Left renal cortex interstitium (tissue), 4 donors: ENCODE measurements at places on chromosomes 5 and 9.
A peak's percentile ranks its signal among the peaks of the same experiment; 100 is the strongest.

GRCh38 chr5:172322028-172322965 is 38.7 kb upstream of the UBTD2 start:
- DNase-seq, result no peak

DNA sequence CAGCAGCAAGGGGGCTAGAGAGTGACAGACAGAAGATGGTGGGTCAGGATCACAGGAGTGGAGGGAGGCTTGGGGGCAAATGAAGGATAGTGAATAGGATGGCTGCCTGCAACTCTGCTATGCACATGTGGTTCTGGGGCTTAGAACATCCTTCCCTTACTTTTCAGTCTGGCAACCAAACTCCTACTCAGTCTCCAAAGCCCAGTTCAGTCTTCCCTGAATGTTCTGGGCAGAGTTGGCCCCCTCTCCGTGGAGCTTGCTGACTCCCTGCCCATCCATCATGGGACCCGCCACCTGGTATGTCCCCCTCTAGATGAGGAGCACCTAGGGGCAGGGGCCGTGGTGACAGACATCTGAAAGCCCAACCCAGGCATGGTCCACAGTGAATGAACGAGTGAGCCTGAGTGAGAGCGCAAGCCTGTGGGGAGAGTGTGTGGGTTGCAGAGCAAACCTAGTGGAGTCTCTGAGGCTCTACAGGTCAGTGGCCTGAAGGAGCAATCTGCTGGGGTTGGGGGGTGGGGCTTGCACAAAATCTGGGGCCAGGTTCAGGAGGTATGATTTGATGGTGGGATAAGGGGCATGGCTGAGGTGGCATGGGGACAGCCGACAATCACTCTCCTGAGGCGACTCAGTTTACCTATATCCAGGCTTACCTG is 180.6 kb downstream of the FGF18 start:
- DNase-seq, result no peak

- no peak for DNase-seq
Observed at GRCh38 chr5:57738301-57738700, 255.7 kb upstream of the ACTBL2 start.

GRCh38 chr9:19431361-19432171 is 22.8 kb downstream of the ACER2 start:
- peak; percentile 62 for DNase-seq

- no peak for DNase-seq
Observed at GRCh38 chr5:148859703-148860102, 33.3 kb downstream of the ADRB2 start.

DNA sequence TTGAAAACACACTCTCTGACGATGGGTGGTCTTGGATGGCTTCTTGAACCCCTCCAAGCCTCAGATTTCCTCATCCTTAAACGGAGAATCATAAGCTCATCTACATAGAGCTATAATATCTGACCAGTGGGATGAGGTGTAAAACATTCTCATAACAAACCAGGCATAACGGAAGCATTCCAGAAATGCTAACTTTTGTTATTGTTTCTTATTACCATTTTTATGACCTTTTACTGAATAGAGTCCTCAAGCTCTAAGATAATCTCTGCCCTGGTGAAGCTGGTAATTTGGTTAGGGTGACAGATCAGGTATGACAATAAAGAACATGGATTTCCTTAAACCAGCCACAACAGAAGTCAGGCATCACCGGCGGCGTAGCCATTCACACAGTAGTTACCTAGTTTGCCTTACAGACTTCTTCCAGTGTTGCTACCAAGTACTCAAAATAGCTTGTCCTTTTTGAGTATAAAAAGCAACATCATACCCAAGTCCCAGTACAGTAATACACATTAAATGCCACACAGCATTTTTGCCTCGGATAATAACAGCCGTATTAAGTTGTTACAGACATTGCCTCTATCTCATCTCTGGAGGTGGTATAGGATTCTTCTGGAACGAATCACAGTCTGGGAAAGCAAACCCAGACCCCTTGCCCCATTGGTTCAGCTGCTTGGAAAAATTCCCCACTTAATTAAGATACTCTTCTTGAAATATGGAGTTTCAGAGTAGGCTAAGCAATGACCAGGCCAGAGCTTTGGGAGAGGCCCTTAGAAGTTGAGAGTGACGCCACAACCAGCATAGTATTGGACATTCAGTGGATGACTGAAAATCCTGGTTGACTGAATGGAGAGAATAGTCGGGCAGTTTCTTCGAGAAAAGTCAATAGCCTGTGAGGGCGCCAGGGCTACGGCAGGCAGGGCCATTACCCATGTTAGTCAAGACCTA is 252.5 kb downstream of the SLIT3 start:
- DNase-seq, result no peak

- DNase-seq, result no peak
Observed at GRCh38 chr5:44659334-44659733, 149.4 kb upstream of the MRPS30 start.

DNA sequence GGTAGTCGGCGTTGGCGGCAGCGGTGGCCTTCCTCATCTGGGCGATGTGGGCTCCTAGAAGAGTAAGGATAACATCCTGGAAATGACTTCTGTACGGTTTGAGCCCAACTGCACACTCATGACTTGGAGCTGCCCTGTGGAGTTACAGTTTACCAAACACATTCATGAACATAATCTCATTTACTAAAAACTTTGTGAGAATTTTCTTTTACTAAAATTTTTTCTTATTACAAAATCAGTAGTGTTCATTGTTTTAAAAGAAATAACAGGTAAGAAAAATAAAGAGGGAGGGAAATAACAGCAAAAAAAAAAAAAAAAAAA is 5.3 kb downstream of the FOXE1 start:
- DNase-seq, result no peak

DNA sequence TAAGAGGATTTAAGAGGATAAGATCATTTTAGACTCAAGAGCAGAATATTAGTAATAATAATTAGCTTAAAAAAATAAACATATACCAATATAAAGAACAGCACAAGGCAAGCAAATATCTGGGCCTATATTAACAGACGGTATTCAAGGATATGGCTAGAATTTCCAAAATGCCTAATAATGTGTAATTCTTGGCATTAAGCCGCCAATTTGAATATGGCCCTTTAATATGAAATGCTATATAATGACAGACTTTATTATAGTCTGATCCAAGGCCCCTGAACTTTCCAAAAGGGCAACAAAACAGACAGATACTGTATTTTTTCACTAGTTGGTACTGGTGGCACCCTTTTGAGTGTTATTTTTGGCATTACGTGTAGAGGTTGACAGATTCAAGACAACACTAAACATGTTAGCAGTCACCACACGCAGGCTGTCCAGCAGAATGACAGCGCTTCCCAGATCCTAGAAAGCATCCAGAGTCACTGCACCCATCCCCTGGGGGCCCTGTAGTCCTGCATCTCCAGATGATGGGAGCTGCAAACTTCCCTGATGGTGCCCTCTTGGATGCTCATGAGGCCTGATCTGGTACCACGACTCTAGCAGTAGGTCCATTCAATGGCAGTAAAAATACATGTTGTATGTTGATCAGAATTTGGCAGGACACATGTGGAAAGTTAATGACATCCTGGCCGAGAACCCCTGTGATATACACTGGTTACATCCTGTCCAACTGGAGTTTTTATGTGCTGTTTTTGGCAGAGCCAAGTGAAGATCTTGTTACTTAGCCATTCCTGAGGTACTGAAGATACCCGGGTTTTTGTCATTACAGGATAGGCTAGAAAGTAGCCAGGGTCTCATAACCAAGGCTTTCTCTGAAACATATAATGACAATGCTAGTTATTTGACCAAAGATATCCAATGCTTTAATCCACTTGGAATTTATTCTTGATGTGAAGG is 1.7 kb upstream of the ABL1 start:
- no peak for DNase-seq

DNA sequence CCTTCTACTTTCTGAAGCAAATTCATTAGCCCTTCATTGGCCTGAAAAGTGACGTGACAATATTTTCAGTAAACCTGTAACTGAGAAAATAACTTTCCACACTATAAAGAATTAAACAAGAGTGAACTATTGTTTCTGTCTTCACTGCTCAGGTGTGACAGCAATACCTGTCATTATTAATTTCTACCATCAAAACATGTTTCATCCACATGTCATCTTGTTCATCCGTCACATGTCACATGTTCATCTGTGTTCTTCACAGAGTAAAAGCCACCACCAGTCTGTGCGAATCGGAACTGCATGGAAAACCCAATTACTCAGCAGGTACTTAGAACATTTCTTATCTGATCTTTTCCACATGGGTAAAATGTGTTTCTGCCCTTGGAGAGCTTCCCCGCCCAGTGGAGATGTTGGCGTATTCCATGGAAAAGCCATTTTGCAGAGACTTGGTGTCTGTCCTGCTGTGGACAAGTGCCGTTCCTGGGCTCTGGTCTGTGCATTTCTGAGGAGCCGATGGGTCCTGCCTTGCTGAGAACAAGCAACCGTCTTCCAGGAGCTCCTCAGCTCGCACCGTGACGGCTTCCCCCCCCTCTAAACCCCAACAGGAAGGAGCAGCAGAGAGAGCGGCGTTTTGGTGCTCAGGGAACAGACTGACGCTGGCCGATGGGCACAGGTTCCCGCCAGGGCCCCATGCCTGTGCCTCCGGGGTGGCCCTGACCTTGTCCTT is 10.6 kb upstream of the EXOC3 start:
- DNase-seq, result no peak

DNA sequence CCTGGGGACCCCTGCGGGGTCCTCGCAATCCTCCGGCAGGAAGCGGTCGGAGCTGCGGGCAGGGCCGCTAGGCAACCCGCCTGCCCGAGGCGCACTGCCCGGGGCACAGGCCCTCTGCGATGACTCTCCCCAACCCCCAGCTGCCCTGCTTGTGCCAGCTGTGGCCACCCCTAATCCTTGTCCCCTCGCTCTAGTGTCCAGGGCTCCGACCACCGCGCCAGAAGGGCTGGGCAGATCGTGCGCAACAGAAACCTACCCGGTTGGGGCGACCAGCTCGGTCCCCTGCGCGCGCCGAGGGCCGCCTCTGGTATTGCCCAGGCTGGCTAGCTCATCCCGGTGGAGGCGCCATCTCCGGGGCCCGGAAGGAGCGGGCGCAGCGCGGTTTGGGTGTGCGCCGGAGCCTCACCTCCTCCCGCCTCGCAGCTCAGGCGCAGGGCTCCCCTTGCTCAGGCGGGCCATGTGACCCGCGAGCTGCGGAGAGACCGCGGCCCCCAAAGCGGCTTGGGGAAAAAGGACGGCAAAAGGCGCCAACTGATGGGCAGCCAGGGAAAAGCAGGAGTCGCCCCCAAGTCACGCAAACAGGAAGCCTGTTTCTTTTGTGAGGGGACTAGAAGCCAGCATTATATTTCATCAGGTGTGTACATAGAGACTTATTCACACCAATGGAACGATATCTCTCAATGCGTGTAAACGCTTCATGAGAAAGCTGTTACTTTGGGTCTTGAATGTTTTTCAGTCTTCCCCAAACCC is 46.8 kb upstream of the RNF20 start:
- peak; percentile 52 for DNase-seq

DNA sequence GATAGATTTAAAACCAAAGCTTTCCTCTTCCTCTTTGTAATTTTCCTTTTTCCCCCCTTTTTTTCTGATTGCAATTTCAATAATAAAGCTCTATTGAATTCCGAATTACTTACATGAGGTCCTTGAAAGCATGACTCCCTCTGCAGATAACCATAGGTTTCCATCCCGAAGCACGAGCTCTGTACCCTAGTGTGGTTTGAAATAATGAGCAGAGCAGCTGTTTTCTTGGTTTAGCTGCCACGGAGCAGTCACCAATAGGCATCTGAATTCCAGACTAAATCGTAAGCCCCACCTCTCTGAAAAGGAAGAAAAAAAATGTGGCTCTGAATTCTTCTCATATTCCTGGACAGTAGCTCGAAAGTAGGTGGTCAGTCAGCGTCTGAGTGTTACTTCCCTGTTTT is 18.5 kb upstream of the GNE start:
- DNase-seq, result no peak

DNA sequence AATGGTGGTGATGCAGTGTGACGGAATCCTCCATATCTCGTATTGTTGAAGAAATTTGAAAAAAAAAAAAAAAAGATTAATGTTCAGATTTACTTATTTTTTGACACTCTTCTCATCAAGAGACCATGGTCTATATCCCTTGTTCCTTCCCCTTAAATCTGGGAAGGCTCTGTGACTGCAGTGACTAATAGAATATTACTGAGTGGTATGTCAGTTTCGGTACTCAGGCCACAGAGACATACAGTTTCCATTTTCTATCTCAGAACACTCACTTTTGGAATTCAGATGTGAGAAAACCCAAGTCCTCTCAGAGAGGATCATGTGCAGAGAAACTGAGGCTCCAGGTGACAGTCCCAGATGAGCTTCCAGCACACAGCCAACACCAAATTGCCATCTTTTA is 1193.5 kb downstream of the DTWD2 start:
- DNase-seq, result no peak

GRCh38 chr5:128775558-128775957 is 189.7 kb upstream of the SLC27A6 start:
- DNase-seq, result no peak

- no peak for DNase-seq
Observed at GRCh38 chr9:110939047-110939446, 99.2 kb downstream of the LPAR1 start.

- no peak for DNase-seq
Observed at GRCh38 chr9:13264788-13265187, 14.7 kb downstream of the MPDZ start.

DNA sequence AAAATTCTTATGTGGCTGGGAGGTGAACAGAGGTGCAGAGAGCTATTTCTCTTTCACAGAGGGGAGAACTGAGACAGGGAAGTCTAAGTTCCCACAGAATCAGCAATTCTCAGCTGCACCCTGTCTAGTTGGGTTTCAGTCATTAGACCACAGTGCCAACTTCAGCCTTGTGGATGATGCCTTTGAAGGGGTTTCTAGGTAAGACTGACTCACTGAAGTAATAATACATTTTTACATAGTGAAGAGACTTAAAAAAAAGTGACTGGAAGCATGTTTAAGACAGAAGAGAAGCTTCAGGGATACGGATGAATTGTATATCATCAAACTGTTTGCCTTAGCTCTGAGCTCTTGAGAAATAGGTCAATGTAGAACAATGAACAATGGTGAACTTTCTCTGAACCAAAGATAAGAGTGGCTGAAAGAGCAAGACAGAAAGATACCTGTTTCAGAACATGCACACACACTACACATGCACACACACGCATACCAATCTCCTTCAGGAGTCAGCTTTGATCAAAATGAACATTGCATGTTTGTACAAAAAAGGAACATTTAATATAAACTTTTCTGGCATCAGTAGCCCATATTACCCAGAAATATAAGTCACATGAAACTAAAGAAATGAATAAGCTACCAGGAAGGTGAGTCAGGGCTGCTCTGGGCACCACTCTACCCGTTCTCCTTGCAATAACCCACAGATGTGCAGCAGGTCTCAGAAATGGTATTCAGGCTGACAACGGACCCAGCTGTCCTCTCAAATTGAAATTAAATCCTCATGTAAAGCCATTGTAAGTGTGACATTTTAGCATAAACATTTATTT is 12.6 kb upstream of the FYB1 start:
- no peak for DNase-seq
